CD4-positive, alpha-beta T cell (primary cell): ENCODE measurements at places on chromosomes 12 and 14. TPM values are rescaled to one million over a fixed set of nuclear protein-coding genes. Genes with fewer than 3 reads are reported as not detected.

DNA sequence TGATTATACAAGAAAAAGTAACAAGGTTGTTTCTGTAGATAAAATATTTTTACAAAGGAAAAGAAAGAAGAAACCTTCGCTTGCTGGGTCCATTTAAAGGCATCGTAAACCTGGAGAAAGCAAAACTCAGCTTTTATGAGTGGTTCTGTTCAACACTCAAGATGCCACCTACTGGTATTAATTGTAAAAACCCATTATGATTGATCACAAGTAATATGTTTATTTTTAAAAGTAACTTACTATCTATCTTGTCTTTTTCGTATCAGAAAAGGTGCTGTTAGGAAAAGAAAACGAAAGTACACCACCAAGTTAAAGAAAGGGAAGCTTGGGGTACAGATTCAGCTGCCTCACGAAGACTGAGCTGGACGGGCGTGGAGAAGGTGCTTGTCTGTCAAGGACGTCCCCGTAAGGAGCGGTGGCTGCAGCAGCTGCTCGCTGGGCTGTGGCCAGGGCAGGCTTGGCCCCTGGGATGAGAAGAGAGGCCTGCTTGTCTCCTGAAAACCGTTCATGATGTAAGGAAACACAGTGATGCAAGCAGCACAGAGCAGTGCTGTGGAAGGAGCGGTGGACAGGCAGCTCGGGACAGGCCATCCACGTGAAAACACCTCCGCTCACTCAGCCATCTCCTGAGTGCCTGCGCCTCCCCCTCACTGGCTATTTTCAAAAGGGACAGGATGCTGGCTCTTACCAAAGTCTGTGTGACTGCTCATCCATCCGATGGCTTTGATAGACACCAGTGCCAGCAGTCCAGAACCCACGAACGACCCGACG is 25.0 kb downstream of the SLC15A4 start:
- no peak overlapping the region for H3K4me3 ChIP-seq
- H3K27ac ChIP-seq: no peak overlapping the region
- peaks cover 36% of the 10 kb centered on the region for H3K4me1 ChIP-seq
- H3K27me3 ChIP-seq: no peaks in the 10 kb centered on the region
- DNase-seq: no peak
- H3K36me3 ChIP-seq: peaks cover 67% of the 10 kb centered on the region

GRCh38 chr14:59356312-59356711 is 108.9 kb downstream of the GPR135 start:
- DNase-seq: no peak
- no peaks in the 10 kb centered on the region for H3K27me3 ChIP-seq
- H3K27ac ChIP-seq: no peak overlapping the region
- peaks cover 9% of the 10 kb centered on the region for H3K36me3 ChIP-seq

Gene LMBR1L
- 401 TPM for total RNA-seq

Gene PCBP2
- 1,359 TPM for total RNA-seq

Gene PTGDR
- total RNA-seq: 0.41 TPM

DNA sequence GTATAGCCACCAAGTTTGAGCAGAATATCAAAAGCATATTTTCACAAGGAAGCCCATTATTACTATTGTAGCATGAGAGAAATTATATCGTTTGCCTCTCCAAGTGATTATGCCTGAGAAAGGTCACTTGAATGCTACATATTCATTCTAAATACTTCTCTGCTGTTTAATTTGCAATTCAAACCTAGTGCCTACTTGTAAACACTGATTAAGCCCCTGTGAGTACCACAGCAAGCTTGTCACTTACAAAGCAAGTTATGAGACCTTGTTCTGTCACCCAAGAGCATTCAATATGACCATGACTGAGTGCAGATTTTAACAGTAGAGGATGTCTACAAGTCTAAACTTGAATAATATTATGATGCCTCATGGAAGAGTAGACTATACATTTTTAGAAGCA is 124.7 kb upstream of the SSTR1 start:
- H3K4me1 ChIP-seq: peaks cover 15% of the 10 kb centered on the region
- no peaks in the 10 kb centered on the region for H3K36me3 ChIP-seq
- DNase-seq: no peak
- no peak overlapping the region for H3K4me3 ChIP-seq

DNA sequence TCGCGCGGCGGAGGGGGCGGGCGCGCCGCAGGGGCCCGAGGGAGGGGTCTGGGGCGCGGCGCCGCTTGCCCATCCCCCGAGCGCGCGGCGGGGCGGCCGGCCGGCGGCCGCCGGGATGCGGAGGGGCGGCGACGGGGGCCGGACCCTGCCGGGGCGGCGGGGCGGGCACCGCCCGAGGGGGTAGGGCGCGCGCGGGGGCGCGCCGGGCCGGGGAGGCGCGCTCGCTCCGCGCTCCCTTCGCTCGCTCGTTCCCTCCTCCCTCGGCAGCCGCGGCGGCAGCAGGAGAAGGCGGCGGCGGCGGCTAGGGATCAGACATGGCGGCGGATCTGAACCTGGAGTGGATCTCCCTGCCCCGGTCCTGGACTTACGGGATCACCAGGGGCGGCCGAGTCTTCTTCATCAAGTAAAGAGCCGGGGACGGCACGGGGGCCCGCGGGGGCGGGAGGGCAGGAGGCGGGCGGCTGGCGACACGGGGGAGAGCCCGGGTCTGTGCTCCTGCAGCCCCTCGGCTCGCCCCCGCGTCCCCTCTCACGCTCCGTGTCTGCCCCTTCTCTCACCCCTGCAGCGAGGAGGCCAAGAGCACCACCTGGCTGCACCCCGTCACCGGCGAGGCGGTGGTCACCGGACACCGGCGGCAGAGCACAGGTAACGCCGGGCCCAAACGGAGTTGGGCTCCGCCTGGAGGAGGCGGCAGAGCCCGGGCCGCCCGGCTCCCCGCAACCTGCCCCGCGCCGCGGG is at the start of gene PLEKHA5:
Gene PLEKHA5, plus strand, starts transcription at position 248 of the 738 bp plus-strand sequence. Its CDS starts 67 bp downstream, at position 315.
- H3K4me1 ChIP-seq: peaks cover 13% of the 10 kb centered on the region
- peak; percentile 36 for DNase-seq
- no peaks in the 10 kb centered on the region for H3K36me3 ChIP-seq
- H3K4me3 ChIP-seq: peak within 1 kb of the TSS; percentile 78
- peaks cover 3% of the 10 kb centered on the region for H3K27me3 ChIP-seq

DNA sequence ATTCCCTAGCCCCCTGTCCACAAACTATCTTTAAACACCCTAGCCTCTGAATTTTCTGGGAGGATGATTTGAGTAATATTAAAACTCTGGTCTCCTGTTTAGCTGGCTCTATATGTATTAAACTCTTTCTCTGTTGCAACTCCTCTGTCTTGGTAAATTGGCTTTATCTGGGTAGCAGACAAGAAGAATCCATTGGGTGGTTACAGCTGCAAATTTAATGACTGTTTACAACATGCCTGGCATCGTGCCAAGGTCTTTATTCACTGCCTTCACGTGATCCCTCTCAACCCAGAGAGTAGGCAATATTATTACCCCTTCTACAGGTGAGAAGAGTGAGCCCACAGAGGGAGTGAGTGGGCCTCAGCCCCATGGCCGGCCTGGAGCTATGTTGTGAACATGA is 77.8 kb upstream of the MYL2 start:
- no peak for DNase-seq
- H3K27me3 ChIP-seq: peaks cover 6% of the 10 kb centered on the region
- H3K4me1 ChIP-seq: no peaks in the 10 kb centered on the region
- no peaks in the 10 kb centered on the region for H3K36me3 ChIP-seq
- H3K4me3 ChIP-seq: no peak overlapping the region

Gene DEGS2
- not detected for total RNA-seq
